ENCODE measurements at places on chromosomes 6 and 20.

GRCh38 chr6:135537741-135538301 is 40.3 kb upstream of the AHI1 start:
- DNase-seq, result peak; percentile 81

- no peak for DNase-seq
Observed at GRCh38 chr6:71375676-71376075, 87.1 kb downstream of the OGFRL1 start.

DNA sequence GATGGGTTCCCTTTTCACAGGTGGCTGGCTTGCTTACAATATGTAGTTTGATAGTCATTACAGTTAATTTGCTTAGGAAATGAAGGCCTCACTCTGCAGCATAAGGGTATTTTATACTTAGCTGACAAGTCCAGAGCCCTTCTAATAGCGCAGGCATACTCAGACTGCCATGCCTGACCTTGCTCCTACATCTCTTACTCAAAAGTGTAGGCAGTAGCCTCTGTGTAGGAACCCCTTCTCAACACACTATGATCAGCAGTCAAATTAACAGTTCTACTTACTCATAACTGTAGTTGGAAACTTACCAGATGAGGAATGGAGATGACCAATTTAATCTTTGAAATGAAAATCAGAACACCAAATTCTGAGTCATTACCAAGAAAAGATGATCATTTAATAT is 373.5 kb downstream of the TBC1D32 start:
- no peak for DNase-seq

GRCh38 chr6:139344186-139344963 is 30.1 kb downstream of the CITED2 start:
- no peak for DNase-seq

GRCh38 chr6:158970640-158971275 is 29.2 kb downstream of the RSPH3 start:
- no peak for DNase-seq
